Coronary artery (tissue), 2 donors: ENCODE measurements at places on chromosomes 3 and 15.
A peak's percentile ranks its signal among the peaks of the same experiment; 100 is the strongest.

DNA sequence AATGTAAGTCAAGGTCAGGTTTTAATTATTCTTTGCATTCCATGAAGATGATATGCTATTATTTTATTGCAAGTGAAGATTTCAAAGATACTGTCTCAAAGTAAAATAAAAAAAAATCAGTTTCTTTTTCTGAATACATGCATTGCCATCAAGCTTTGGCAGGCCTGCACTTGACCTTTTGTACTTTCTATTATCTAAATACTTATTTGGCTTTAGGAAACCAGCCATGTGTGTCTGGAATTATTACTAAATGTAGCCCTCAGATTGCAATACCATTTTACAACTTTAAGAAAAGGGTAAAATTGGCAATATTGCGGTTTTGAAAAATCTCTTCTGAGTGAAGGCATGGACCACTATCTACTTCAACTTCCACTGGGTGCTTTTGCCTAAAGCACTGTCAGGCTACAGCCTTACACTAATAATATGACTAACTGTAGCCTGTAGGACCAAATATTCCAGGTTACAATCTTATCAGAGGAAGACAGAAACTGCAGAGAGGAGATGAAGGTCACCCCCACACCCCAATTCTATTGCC is 349.4 kb upstream of the DCBLD2 start:
- no peak for DNase-seq

DNA sequence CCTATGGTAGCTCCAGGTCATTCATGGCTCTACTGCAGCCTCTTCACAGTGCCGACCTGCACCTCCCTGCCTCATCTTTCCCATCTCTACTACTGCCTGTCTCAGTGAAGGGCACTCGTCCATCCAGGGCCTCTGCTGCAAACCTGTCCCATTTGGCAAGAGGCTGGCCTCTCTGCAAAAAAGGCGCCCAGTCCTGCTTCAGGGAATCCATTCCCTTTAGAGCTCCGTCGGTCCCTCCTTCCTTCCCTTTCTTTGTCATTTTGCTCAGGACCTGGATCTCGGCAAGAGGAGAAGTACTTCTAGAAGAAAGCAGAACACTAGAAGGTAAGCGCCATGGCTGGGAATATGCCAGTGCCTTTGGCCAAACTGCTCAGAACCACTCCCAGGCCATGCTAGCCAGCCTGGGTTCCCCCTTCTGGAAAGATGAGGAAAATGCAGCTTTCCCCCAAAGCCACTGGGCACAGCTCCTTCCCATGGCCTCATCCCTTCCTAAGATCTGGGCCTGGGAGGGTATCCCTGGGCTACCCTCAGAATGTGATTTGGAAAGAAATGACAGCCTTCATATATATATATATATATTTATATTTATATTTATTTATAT is 6.4 kb upstream of the ISL2 start:
- DNase-seq = no peak

DNA sequence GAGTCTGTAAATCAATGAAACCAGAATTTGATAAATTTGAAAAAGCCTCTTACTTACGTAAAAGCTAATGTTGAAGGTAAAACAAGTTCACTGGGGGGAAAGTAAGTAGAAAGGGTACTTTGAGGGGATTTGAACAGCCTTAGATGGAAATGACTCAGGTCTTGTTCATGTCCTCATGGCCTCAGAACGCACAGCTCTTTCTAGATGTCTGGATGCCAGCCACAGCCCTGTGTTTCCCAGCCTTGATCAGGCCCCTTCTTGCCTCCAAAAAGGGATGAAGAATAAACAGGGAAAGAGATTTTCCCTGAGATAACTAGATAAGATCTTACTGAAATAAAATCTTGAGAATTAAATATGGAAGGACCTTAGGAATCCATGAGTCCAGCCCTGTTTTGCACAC is 237.1 kb upstream of the GOLGA6L4 start:
- DNase-seq = no peak

DNA sequence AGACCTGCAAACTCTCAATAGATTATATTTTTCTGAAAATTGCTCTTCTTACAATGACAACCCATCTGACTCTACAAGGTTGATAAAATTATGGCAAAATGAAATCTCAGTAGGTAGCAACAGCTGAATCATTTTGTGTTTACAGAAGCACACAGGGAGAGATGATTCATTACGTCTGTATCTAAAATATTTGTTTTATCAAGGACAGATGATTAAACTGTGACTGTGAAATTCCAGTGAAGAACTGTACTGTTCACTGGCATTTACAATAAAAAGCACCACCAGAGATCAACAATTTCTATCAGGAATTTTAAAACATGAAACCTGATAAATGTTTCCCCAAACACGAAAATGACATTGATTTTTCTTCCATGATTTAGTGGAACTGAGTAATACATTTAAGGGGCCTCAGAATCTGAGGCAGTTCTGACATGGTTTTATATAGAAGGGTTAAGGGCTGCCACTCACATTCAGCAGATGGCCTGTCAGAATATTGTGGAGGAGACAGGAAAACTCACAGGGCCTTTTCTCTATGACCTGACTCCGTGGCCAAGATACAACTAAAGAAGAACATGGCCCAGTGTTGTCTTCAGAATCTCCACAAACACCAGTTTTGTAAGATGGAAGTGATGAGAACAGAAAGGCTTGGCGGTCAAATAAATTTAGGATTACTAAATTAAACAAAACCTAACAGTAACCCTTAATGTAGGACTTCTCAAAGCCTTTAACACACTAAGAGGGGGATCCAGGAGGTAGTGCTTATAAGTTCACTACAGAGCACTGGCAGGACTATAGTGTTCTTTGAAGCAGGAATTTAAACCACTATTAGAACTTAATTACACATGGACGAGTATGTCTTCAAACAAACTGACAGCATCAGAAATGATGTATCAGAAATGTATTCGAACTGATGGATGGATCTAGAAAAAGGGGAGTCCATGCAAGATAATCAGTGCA is 25.9 kb downstream of the RAD18 start:
- DNase-seq = no peak

GRCh38 chr3:50121072-50122032 is 32.6 kb downstream of the RBM5 start:
- no peak for DNase-seq

DNA sequence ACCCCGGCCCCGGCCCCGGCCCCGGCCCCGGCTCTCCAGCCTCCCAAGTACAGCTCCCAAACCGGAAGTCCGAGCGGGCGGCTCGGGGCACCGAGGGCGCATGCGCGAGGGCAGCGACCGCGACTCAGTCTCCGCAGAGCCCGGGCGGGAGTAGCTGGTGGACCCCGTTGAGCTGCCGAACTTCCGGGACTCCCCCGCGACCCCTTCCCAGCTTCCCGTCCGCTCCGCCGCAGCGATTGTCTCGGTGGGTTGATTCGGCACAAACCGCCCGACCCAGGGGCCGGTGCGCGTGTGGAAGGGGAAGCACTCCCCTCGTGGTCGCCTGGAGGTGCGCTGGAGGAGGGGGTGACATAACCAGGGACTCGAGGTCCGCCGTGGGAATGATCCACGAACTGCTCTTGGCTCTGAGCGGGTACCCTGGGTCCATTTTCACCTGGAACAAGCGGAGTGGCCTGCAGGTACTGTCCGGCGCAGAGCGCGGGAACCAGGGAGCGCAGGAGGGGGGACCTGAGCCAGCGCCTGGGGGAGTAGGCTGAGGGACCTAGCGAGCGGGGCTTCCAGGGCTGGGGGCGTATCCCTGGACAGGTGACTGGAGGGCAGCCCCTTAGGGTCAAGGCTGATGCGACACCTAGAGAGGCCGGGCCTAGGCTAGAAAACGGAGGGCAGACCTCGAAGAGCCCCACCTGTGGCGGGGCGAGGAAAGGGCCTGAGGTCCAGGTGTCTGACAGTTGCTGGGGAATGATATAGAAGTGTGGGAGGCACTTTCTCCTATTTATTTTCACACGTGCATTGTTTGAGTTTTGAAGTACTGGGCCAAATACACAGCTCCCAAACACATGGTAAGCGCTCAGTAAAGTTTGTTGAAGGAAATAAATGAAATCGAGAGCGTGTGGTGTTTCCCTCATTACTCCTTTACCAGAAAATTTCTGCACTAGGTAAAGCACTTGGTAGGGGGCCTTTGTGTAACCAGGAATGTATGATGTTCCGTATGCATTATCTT is at the start of the genes TUBGCP4 and ZSCAN29:
Gene TUBGCP4 (plus strand): TSS at position 127 of the 1,000 bp plus-strand sequence. CDS start 254 bp downstream, at position 381.
Gene ZSCAN29 (minus strand): TSS at position 69 of the 1,000 bp plus-strand sequence. CDS start 1,130 bp downstream, outside the sequence.
- DNase-seq = peak; percentile 86

- no peak for DNase-seq
Measured at GRCh38 chr3:31462050-31462569, 70.6 kb upstream of the STT3B start.

DNA sequence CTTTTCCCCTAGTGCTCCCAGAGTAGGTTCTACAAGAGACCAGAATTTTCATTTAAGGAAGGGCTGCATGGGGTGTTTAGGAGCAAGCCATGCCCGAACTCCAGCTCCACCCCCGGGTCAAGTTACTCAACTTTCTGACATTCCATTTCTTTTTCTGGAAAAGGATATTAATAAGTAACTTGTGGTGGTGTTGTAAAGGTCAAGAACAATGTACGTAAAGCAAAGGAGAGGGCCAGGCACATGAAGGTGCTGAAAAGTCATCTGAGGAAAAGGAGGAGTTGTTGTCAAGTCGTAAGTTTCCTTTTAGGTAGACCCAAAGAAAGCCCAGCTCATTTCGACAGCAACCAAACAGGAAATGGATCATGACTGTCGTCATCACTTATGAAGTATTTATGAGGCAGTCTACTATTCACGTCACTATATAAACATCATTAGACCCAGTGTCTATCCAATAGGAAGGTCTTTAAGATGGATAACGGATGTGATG is 319.6 kb upstream of the IL12A start:
- DNase-seq = no peak

DNA sequence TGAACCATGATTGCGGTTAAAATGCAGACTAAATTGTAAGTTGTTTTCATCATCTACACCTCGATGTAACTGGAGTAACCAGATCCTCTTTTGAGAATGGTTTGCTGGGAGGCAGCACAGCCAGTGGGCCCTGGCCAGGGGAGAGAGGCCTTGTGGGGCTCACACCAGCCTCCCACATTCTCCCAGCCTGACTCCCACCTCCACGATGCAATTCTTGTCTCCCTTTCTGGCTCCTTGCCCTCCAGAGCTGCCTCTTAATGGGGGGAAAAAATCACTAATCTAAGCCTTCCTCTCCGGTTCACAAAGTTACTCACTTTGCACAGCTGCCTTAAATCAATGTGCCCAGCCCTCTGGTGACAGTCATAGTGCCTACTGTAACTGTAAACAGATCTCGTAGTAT is 17.9 kb upstream of the PAQR5 start:
- DNase-seq = no peak

DNA sequence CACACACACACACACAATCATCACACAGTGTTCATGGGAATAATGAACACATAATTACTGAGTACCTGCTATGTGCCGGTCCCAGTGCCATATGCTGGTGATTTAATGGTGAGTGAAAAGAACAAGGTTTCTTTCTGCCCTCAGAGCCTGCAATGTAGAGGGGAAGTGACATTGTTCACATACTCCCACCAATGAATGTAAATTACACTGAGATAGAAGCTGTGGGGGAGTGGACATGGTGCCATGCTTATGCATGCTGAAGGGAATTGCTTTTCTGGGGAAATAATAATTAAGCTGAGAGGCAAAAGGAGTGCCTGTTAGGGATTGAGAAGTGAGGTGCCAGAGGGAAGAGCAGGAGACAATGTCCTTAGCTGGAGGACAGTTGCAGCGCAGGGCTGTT is 175.1 kb downstream of the MFSD1 start:
- no peak for DNase-seq

GRCh38 chr15:25065876-25066275 is 111.1 kb downstream of the SNRPN start:
- no peak for DNase-seq

GRCh38 chr15:56242576-56243162 is 1.0 kb downstream of the RFX7 start:
- DNase-seq = no peak

GRCh38 chr15:100373120-100373896 is 31.5 kb upstream of the ADAMTS17 start:
- DNase-seq = no peak

DNA sequence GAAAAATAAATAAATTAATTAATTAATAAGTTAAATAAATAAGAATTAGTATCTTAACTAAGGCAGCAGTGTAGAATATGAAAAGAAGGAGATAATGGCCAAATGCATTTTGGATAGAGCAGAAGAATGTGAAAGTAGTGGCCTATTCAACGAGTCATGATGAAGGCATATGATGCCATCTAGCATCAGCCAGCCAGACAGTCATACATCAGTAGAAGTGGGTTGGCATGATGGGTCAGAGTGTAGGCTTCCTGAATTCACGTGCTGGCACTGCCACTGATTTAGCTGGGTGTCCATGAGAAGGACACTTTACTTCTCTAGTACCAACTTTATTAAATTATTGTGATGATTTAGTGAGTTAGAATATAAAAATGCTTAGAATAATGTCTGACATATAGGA is 256.1 kb upstream of the ARPP21 start:
- no peak for DNase-seq

DNA sequence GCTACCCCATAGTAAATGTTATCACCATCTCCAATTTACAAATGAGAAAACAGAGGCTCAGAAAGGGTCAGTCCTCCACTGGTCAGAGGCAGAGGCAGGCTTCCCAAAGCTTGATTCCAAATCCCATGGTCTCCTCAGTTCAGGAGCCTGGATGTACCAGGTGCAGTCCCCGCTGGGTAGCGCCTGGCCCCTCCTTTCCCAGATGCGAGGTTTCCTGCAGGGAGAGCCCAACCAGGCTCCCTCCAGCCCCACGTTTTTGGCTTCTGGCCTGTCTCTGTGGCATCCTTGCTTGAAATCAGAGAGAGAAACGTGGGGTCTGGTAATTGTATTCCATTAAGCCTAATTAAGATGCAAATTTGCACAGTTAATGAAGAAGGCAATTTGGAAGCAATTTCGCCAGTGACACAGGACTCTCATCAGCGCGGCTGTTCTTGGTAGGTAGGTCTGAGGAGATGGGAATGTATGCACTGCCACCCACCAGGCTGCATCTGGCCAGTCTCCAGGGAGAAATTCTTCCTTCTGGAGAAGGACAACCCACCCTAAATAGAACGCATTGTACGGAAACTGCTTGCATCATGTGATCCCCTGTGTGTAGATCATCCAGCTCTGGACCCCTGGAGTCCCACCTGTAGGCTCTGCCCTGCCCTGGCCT is 50.5 kb downstream of the HRH1 start:
- no peak for DNase-seq

- DNase-seq = no peak
Measured at GRCh38 chr3:190032923-190033322, 87.8 kb downstream of the P3H2 start.

GRCh38 chr15:60399931-60400330 is 2.1 kb upstream of the ANXA2 start:
- DNase-seq = no peak

DNA sequence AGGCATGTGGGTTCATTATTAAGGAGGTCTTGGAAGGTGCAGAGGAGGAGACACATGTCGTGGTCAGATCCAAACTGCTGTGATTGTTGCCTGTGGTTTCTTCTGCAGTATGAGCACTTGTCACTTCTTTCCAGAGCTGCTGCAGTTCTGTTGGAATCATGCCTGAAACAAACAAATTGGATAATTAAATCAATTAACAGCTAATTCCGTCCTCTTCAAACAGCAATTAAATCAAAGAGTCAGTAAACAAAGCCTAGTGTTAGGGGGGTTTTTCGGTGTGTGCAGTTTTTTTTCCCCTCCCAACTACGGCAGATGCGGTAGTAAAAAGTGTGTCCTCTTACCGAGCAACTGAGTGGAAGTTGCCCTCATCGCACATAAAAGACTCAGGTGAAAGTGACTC is 542.2 kb downstream of the FOXP1 start:
- no peak for DNase-seq
